ENCODE measurements at places on chromosomes 2 and 18. TPM values are rescaled to one million over a fixed set of nuclear protein-coding genes. Genes with fewer than 3 reads are reported as not detected.
A peak's percentile ranks its signal among the peaks of the same experiment; 100 is the strongest.

DNA sequence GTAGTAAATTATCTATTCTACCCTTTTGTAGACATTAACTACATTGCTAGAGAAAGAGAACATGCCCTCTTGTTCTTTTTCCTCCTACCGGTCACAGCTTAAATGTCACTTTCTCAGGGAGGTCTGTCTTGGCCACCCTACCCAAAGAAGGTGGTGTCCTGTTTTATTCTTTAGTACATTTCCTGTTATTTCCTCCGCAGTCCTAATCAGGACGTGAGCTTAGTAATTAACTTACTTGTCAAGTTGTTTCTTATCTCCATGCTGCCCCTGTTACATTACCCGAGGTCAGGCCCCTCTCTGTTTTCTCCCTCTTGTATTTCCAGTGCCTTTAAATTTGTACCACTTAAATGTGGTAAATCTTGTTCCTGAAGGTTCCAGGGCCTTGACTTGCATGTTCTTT is 73.7 kb upstream of the RMDN2 start:
- DNase-seq: no peak

DNA sequence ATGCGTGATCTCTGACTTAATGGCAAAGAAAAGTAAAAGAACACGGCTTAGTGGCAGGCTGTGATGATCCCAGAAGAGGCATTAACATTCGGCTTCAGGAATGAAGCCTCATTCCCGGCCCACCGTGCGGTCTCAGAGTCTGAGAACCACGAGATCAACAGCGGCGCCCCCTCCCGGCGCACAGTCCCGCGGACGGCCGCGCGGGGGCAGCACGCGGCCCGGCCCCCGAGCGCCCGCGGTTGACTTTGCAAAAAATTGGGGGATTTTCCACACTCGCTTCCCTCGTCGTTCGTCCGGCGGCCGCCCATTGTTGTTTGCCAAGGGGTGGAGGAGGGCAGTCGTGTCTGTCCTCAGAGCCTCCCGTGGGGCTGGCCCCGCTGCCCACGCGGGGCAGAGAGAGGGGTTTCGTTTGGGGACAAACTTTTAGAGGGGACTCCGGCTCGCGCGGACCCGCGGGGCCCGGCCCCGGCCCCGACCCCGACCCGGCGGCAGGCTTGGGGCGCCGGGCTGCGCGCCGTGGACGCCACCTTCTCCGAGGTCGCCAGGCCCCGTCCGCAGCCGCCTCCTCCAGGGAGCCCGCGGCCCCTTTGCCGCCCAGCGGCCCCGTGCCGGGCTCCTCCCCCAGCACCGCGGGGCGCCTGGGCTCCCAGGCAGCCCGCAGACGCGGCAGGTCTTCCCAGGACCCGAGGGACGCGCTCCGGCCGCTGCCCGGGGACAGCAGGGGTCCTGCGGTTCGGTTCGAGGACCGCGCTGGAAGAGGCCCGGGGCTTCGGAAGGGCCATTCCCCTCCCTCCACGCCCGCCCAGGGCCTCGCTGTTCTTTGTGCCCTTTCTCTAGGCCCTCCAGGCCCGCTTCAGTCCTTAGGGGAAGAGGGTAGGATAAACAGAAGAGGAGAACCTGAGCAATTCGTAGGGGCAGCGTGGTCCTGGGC is 3.4 kb upstream of the HS6ST1 start:
- DNase-seq: peak; percentile 74

- DNase-seq: no peak
Measured at GRCh38 chr2:165113414-165113813, 90.4 kb downstream of the SCN3A start.

DNA sequence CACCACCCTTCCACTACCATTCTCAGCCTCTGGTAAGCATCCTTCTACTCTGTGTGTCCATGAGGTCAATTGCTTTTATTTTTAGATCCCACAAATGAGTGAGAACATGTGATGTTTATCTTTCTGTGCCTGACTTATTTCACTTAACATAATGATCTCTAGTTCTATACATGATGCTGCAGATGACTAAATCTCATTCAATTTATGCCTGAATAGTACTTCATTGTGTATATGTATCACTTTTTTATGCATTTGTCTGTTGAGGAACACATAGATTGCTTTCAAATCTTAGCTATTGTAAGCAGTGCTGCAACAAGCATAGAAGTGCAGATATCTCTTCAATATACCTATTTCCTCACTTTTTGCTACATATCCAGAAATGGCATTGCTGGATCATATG is 733.3 kb downstream of the SUCLG1 start:
- no peak for DNase-seq

- DNase-seq: no peak
Measured at GRCh38 chr2:7510353-7510752, 593.1 kb downstream of the RNF144A start.

- no peak for DNase-seq
Measured at GRCh38 chr2:191298306-191298705, 53.1 kb downstream of the MYO1B start.

GRCh38 chr18:79763407-79763806 is 34.3 kb upstream of the KCNG2 start:
- DNase-seq: no peak

DNA sequence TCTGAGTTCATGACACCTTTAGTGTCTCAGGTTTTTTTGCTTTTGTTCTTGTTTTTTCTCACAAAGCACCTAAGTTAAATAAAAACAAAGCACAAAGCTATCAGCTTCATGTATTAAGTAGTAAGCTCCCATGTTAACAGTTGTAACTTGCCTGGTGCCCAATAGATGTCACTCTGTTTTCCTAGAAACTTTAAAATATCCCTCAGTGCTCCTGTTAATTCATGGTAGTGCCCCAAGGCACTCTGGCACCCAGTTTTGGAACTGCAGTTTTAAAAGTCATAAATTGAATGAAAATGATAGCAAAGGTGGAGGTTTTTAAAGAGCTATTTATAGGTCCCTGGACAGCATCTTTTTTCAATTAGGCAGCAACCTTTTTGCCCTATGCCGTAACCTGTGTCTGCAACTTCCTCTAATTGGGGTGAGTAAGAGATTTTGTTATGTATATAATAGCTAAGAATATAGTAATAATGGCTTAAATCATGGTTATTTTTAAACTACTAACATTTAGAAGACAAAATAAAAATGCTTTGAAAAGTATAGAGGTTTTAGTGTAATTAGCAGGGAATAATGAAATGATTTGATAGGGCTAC is 555.0 kb upstream of the TMEFF2 start:
- no peak for DNase-seq

- no peak for DNase-seq
Measured at GRCh38 chr2:46325182-46325928, 28.1 kb downstream of the EPAS1 start.

GRCh38 chr2:226963528-226963927 is 127.7 kb downstream of the RHBDD1 start:
- no peak for DNase-seq

GRCh38 chr18:41396211-41396610 is 558.8 kb upstream of the PIK3C3 start:
- DNase-seq: no peak

GRCh38 chr2:224630659-224631550 is 45.7 kb upstream of the CUL3 start:
- DNase-seq: no peak

DNA sequence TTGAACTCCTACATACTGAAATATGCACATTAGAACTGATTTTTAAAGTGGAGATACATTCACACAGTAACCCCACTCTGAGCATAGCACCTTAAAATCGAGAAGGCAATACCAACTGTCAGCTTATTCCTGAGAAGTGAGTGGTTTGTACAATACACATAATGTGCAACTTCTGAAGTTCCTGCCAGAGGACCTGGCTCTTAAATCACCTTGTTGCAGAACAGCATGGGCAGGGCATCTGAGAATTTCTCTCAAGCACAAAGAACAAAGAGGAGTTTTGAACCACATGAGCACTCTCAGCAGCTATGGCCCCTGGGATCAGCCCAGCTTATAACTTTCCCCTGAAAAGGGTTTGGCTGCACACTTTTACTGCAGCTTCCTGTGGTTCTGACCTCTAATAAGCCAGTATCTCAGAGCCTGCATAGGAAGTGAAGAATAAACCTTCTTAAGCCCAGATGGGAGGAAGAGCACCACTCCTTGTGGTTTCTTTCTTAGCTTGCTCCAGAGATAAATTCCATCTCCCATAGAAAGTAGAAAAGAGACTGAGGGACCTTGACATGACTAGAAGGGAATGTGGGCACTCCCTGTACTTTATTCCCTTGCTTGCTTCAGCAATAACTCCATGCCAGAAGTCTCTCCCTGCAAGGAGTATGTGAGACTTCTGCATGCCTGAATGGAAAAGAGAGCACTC is 862.3 kb downstream of the SUCLG1 start:
- no peak for DNase-seq

The PRSS56 gene
- total RNA-seq: not detected

The FLACC1 gene
- 2.1 TPM for total RNA-seq

The POTEE gene
- total RNA-seq: not detected

The SP140 gene
- 2.1 TPM for total RNA-seq

The C1GALT1C1L gene
- 2.2 TPM for total RNA-seq

The CDK5R2 gene
- not detected for total RNA-seq

The DNER gene
- 3.1 TPM for total RNA-seq

Data from omental fat pad (tissue), 4 donors.